ENCODE measurements at places on chromosomes 4 and X.

DNA sequence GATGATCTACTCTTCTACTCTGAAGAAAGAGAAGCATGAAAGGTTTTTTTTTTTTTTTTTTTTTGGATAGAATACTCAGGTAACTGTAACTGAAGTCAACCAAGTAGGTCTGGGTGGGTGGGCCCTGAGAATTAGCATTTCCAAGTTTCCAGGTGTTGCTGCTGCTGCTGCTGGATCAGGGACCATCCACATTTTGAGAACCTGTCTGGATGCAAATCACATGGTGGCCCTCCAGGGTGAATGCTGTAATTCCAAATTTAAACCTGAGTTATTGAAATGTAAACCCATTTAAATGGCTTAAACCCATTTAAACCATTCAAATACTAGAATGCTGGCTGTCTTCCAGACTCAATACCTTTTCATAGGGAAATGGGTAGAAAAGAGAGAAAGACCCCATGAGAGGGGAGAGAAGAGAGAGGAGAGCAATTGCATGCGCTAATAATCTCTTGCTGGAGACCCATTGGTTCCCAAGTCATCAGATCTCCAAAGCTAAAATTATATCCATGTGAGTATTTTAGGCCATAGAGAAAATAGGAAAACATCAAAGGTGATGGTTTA is 17.6 kb downstream of the SUPT20HL1 start:
- DNase-seq: no peak

DNA sequence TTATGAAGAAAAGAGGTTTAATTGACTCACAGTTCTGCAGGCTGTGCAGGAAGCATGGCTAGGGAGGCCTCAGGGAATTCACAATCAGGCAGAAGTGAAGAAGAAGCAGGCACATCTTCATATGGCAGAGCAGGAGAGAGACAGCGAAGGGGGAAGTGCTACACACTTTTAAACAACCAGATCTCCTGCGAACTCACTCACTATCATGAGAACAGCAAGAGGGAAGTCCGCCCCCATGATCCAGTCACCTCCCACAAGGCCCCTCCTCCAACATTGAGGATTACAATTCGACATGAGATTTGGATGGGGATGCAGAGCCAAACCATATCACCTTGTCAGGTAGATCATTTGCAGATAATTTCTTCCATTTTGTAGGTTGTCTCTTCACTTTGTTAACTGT is 555.5 kb upstream of the MAGEB2 start:
- DNase-seq: no peak

- peak; percentile 76 for DNase-seq
Observed at GRCh38 chrX:53071604-53072417, 10.4 kb upstream of the TSPYL2 start.

GRCh38 chrX:17529151-17529745 is 154.2 kb downstream of the NHS start:
- DNase-seq: no peak

DNA sequence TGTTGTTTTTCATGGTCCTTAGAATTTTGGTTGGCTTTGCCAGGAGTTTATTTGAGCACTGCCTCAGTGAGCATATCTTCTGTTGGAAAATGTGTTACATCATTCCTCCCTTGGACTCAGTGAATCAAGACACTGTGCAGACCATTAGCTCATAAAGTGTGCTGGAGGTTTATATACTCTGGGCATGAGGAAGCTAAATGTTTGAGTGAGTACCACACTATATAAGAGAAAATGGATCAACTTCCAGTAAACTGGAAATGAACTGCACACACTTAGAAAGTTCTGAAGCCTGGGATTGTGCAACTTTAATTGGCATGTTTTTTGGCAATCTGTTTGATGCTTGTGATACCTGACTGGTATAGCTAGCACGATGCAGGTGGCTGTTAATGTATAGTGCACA is 75.9 kb downstream of the LIMCH1 start:
- DNase-seq: no peak
